ENCODE measurements at places on chromosomes 12 and 14.

- DNase-seq = no peak
Measured at GRCh38 chr14:70366911-70367310, 7.4 kb upstream of the COX16 start.

DNA sequence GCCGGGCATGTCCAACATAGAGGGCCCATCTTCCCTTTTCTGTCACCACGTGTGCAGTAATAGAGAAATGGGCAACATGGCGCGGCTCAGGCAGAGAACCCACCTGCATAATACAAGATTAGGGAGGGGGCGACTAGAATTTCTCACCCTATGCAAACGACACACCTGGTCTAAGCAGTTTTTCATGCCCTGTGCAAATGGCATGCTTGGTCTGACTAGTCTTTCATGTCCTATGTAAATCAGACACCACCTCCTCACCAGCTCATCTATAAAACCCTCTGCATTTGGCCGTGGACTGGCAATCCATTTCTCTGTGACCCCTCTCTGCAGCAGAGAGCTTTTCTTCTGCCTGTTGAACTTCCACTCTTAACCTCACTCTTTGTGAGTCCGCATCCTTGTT, 180.2 kb upstream of the PZP start:
- no peak for DNase-seq

- DNase-seq = no peak
Measured at GRCh38 chr12:17971850-17972249, 118.1 kb downstream of the RERGL start.

DNA sequence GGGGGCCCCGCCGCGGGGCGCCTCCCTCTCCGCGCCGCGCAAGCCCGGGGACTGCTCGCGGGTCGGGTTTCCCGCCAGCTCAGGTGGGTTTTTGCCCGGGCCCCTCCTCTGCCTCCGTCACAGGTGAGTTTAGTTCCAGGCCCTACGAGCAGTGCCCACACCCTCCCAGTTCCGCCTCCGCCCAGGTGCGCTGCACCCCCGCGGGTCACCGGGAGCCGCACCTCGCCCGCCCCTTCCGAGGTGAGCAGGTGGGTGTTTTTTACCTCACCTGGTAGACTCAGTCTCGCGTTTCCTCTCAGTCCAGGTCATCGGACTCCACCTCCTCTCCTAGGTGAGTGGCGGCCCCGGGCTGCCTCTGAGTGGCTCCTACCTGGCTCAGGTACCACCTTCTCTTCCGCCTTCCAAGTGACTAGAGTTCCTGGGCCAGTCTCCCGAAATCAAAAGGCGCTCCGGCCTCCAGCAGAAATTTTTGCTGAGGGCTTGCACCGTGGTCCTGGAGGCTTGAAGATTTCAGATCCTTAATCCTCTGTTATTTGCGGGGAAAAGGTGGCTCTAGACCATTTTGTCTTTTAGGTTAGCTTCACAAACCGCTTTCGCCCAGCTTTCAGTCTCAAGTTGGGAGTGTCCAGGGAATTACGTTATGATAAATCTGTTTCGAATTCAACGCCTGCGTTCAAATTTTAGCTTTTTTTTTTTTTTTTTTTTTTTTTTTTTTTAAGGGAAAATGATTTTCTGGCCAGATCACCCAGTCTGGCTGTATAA, at the start of gene TMEM30B:
TSS of gene TMEM30B (minus strand) at position 153 of the 762 bp plus-strand sequence. CDS start 191 bp downstream, outside the sequence.
- DNase-seq = no peak

DNA sequence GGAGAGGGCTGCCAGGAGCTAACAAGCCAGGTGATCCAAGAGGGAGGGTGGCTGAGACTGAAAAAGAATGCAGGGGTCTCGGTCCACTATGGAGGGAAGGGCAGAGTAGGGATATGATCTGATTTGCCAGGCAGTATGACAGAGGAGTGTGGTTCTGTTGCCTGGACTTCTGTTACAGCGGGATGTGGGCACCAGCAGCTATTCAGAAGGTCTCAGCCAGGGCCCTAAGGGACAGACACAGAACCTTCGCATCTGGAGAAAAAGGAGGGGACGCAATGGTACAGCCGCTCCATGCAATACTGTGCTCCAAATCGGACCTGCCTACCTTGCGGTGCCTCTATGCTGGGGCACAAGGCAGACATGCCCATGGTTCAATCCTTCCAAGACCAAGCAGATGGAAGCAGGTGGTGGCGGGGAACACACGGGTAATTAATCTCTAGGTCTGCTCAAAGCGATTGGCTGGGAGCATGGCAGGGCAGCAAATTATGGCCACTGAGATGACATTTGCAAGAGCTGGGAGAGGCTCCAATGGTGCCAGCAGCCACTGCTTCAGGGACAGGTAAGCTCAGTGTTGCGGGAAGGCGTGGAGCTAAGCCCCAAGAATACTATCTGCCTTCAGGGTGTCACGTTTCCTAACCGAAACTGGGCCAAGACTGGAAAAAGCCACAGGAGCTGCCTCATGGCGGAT, 185.5 kb downstream of the FOXN3 start:
- DNase-seq = no peak

- no peak for DNase-seq
Measured at GRCh38 chr14:61598980-61599379, 96.3 kb upstream of the HIF1A start.

GRCh38 chr12:132505105-132505851, 15.3 kb downstream of the FBRSL1 start:
- DNase-seq = no peak

DNA sequence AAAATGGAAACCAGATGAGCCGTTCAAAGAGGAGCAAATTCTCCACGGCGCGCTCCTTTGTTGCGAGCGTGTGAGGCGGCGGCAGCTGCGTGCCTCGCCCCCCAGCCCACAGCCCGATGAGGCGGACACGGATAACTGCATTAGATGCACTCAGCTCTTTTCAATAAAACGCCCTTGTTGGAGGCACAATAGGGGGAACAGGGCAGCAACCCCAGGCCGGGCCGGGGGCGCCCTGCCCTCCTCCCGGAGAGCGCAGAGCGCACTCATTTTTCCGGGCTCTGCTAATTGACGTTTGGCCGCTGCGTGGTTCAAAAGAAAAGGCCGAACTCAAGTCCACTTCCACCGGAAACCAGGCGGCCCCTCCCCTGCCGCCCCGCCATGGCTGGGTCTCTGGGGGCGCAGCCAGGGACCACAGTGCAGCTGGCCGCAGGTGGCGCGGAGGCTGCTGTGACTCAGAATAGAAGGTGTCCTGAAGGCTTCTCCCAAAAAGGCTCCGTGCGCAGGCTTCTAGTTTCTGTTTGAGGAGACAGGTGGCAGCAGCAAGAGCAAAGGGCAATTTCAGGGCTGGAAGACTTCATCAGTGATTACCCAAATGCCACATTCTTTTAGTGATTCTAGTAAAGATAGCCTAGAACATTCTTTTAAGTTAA, 29.0 kb upstream of the SMOC1 start:
- DNase-seq = no peak

DNA sequence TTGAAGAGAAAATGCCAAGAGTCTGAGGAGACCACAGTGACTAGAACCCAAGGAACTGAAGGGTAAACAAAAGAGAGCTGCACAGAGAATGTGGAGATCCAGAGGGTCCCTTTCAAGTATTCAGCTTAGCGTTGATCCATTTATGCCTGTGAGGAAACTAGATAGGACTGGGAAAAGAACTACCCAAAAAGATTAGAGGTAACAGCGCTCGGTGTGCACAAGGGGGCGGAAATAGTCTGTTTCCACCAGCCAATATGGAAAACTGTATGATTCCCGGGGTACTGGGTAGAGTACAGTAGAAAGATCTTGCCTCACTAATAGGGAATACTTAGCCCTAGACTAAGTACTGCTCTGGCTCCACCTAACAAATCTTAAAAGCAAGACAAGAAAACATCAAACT, 135.5 kb downstream of the DPF3 start:
- DNase-seq = no peak

- DNase-seq = no peak
Measured at GRCh38 chr14:82011460-82011859, 477.8 kb upstream of the SEL1L start.

- no peak for DNase-seq
Measured at GRCh38 chr12:50515587-50515986, 10.8 kb downstream of the DIP2B start.

DNA sequence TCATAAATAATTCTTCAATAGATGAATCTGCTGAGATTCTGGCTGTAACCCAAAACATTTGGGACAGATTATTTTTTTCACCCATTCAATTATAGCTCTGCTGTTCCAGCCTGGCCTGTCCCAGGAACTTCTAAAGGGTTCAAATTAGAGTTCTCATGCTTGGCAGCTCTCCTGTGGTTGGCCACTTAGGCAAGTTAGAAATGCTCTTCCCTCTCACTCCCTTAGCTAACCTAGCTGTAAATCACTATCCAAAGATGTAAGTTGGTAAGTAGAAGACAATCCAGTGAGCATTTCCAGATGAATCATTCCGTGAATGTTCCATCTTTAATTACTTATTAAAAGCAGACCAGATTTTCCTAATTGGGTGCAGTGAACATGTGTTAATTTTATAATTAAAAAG, 760.4 kb upstream of the TBX3 start:
- DNase-seq = no peak

DNA sequence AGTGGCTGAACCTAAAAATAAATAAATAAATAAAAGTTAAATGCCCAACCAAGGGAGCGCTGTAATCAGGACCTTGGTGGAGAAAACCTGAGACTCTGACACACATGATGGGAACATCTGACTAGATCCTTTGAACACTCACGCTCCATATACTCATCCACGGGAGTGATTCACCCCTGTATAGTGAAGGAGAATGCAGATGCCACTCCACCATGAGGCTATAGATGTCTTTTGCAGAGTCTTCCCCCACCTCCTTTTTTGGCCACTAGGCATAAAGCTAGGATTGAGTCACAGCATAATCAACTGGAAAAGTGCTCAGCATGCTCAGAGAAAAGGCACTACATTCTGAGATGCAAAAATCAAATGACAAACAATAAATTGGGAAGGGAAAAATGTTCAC, 19.0 kb downstream of the ADAM20 start:
- DNase-seq = no peak

DNA sequence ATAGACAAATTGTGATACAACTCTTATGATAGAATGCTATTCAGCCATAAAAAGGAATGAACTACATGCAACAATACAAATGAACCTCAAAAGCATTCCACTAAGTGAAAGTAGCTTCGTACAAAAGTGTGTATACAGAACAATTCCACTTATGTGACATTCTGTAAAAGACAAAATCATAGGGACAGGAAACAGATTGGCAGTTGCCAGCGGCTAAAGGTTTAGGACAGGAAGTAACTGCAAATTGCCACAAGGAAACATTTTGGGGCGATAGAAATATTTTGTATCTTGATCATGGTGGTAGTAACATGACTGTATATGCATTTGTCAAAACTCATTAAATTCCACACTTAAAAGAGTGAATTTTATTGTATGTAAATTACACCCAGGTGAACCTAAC, 113.4 kb downstream of the CAPZA3 start:
- DNase-seq = no peak

GRCh38 chr12:1576410-1577241, 17.8 kb downstream of the FBXL14 start:
- no peak for DNase-seq

- no peak for DNase-seq
Measured at GRCh38 chr12:64412459-64412858, 8.3 kb downstream of the XPOT start.

DNA sequence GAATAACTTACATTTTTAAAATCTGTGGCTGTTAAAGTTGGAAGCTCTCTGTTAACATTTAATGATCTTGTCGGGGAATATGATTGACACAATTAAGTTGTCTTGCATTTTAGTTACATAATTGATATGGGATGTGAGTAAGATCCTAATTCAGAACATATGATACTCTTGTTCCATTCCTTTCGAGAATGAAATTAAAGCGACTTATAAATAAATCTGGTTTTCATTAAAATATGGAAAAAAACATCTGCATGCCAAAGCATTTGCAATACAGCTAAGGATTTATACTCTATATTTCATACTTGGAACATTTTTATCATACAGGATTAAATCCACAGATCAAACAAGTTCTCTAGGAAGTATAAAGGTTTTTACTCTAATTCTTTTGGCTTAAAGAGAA, 52.0 kb downstream of the SLC38A6 start:
- no peak for DNase-seq

DNA sequence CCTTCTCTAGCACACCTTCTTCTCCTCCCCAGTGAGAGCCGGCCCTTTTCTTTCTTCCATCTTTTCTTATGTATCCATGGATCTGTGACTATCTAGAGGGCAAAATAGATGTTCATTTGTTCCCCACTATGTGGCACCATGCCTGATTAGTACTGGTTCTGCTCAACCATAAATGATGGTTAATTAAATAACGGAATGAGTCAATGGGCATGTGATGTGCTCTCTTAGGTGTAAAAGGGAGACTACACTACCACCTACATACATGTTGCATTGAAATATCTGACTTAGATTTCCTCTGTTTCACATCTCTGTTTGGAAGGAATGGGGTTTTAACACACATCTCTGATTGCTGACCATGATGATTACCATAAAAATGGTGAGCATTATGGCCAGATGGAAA, 116.5 kb downstream of the BTG1 start:
- no peak for DNase-seq

DNA sequence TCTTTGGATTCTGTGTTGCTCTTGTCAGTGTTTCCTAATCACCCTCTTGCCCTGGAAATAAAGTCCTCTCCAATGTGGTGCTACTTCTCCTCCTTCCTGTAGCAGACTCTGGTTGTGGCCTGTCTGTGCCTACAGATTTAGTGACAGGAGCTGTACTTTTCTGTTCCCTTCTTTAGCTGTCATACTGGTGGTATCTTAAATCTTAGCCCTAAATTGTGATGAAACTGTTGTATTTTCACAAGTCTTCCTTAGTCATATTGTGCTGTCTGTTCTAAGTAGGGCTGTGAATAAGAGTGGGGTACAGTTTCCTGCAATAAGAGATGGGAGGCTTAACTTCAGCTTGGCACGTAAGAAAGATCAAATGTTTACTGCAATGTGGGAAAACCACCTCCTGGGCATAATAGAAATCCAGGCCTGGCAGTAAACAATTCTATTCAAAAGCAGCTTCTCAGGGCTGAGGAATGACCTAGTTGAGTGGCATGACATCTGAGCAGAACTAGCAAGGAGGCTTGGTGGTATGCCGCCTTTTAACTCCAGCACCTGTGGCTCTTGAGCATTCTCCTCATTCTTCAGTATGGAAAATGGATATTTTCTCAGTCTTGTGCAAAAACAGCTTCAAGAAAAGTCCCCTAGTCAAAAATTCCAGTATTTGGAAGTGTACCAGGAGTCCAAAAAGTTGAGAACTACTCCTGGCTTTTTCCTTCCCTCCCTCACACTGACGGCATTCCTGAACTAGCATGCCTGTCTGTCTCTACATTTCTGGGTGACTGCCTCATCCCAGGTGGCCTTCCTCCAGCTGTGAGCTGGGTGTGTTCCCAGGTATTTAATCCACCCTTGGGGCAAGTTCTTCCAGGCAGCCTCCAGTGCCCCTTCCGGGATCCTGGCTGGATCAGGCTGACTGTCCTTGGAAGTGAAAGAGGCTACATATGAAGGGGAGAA, 19.5 kb downstream of the ANO6 start:
- peak; percentile 14 for DNase-seq

GRCh38 chr12:48969833-48970701, 1.5 kb downstream of the WNT10B start:
- DNase-seq = peak; percentile 0
